ENCODE measurements at places on chromosomes 6 and 20.

DNA sequence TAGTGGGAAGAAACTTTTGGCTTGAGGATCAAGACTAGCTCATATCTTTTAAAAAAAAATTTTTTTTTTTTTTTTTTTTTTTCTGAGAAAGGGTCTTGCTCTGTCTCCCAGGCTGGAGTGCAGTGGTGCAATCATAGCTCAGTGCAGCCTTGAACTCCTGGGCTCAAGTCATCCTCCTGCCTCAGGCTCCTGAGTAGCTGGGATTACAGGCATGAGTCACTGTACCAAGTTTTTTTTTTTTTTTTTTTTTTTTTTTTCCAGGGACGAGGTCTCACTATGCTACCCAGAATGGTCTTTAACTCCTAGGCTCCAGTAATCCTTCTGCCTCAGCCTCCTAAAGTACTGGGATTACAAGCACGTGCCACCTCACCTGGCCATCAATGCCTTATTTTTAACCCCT is 27.9 kb downstream of the GCLC start:
- DNase-seq = no peak

DNA sequence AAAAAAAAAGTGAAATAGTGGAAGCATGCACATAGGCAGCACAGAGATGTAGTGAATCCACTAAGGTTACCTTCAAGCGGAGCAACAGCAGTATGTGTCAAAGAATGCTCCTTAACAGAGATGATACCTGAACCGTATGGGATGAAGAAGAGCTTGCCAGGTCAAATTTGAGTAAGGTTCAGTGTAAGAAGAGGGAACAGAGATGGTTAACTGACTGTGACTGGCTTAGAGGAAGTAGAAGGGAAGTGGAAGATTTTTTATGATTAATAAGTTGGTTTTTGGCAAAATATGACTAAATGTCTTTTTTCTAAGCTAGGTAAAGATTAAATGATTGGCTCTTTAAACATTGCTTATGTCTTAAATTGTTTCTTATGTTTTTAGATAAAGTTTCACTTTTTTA is 52.6 kb upstream of the C20orf144 start:
- no peak for DNase-seq

DNA sequence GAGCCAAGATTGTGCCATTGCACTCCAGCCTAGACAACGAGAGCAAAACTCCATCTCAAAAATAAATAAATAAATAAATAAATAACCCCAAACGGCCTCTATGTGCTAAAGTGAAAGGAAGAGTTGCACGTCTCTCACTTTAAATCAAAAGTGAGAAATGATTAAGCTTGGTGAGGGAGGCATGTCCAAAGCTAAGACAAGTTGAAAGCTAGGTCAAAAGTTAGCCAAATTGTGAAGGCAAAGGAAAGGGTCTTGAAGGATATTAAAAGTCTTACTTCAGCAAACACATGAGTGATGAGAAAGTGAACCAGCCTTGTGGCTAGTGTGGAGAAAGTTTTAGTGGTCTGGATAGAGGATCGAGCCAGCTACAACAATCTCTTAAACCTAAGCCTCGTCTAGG is 14.3 kb downstream of the ZBP1 start:
- DNase-seq = no peak

DNA sequence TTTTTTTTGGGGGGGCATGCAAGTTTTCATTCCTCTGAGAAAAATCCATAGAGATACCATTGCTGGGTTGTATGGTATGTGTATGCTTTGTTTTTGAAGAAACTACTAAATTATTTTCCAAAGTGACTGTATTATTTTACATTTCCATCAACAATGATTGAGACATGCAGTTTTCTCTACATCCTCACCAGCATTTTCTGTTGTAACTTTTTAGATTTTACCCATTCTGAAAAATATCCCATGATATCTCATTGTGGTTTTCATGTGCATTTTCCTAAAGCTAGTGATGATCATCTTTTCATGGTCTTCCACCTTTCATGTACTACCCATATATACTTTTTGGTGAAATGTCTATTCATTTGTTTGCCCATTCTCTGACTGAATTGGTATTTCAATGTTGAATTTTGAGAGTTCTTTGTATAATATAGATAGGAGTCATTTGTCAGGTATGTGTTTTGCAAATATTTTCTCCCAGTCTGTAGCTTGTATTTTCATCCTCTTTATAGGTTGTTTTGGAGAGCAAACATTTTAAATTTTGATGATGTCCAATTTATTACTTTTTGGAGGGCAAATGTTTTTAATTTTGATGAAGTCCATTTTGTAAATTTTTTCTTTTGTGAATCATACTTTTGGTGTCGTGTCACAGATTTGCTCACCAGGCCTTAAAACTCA is 827.5 kb upstream of the CITED2 start:
- DNase-seq = no peak

- no peak for DNase-seq
These were observed 112.1 kb upstream of the PMEPA1 start for GRCh38 chr20:57821935-57822334.

DNA sequence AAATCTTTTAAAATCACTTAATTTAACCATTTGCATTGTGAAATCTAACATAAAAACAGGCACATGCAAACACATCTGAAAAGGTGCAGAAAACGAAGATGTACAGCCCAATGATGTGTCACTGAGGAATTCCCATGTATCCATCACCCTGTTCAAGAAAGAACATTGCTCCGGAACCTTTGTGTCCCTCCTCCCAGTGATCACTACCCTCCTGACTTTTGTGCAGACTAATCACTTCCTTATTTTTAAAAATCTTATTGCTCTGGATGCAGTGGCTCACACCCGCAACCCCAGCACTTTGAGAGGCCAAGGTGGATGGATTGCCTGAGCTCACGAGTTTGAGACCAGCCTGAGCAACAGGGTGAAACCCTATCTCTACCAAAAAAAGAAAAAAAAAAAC is 14.6 kb downstream of the GINS1 start:
- no peak for DNase-seq

GRCh38 chr6:42428326-42429041 is 23.2 kb downstream of the TRERF1 start:
- peak; percentile 20 for DNase-seq

GRCh38 chr6:169800116-169800667 is 48.8 kb downstream of the ERMARD start:
- DNase-seq = no peak

- no peak for DNase-seq
These were observed 4.7 kb downstream of the MAPK14 start for GRCh38 chr6:36032261-36032660.

DNA sequence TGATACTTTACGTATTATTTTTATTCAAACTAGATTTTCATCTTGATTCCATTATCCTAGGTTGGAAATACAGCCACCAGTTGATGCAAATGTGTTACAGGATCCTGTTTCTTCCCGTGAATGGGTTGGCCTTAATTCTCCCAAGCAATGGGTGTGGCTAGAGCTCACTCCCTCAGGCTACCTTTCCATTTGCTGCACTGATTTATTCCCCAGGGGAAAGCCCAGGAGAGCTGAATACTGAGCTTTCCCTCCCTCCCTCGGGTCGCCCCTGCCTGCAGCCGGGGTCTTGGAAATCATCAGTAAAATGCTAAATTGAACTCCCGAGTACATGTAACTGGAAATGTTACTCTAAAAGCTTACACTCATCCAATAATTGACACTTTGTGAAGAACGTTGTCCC is 9.9 kb downstream of the SMOC2 start:
- no peak for DNase-seq

DNA sequence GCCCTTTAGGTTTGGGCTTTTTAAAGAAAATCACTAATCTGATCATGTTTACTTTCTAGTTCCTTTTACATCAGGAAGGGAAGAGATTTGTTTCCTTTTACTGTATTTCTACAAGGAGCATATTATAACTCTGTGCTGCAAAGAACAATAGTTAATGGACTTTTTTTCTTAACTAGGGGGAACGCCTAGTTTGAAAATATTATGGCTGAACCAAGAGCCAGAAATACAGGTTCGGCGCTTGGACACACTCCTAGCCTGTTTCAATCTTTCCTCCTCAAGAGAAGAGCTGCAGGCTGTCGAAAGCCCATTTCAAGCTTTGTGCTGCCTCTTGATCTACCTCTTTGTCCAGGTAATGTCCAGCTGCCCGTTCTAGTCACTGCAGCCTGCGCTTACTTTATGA is 41.4 kb downstream of the FAM120B start:
- DNase-seq = no peak

GRCh38 chr20:50292591-50293283 is 102.1 kb downstream of the CEBPB start:
- DNase-seq = no peak

GRCh38 chr6:132812756-132813172 is 1.6 kb upstream of the RPS12 start:
- DNase-seq = no peak

DNA sequence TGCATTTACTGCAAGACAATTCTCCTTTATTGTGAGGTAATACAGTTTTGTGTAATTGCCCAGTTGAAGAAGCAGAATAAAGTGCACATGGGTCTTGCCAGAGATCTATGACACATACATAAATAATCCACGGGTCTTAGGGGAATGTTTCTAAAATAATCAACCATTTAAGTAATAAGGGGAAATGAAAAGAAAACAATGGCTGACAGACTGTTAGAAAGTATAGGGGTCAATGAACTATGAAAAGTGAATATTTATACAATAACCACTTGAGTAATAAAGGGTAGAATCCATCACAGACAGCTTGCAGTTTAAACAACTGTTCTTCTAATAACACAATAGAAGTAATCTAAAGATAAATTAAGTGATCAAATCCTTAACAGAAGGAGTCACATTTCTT is 477.2 kb downstream of the EYS start:
- DNase-seq = no peak

- no peak for DNase-seq
These were observed 13.4 kb downstream of the SNX14 start for GRCh38 chr6:85580118-85580877.

DNA sequence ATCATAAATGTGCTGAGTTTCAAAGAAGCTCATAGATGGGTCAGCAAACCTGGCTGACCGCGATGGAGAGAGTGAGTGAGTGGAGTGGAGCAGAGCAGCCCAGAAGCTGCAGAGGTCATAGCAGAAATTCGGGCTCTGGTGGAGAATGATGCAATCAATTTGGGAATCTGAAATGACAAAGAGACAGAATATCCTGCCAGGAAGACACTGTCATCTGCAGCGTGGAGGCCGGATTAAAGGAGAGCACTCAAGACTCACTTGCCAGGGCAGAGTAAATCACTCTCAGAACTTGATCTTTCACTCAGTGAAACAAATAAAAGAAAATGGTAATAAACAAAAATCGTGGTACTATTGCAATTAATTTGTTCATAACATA is 109.6 kb upstream of the RREB1 start:
- DNase-seq = no peak

DNA sequence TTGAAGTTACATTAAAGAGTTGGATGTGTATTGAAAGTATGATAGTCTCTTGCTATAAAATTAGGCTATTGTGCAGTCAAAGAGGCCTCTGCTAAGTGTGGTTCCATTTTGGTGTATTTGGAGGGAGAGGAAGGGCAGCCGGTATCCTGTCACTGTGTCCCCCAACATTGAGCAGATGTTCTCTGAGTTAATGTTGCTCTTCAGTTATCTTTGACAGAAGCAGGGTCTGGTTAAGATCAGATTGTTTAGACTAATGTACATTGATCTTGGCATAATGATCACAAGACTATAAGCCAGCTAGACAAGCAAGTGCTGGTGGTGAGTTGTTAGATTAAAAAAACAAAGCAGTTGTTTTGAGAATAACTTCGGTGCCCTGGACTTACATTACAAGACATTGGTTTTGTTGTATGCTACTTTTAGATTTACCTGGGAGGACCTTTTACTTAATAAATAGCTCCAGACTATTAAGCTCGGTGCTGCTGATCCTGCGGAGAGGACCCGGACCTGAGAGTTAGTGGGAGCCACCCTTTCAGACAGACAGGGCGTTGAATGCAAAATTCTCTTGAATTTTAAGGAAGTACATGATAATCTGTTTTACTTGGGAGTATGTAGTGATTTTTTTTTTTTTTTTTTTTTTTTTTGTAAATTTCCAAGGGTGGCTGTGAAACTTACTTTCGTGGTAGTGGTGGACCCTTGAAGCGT is 97.8 kb downstream of the JARID2 start:
- DNase-seq = no peak

All from activated T-helper 1 cell treated with anti-CD3 and anti-CD28 coated beads, Interleukin-2, amount 50 U/mL, for 16 hours (primary cell).